Effector CD8-positive, alpha-beta T cell (primary cell): ENCODE measurements at places on chromosomes 2 and 18.
A peak's percentile ranks its signal among the peaks of the same experiment; 100 is the strongest.

GRCh38 chr2:15853903-15854302 lies 86.4 kb upstream of the MYCN start:
- no peak for DNase-seq

GRCh38 chr2:217610401-217610814 lies 392.4 kb downstream of the TNS1 start:
- peak; percentile 19 for DNase-seq

DNA sequence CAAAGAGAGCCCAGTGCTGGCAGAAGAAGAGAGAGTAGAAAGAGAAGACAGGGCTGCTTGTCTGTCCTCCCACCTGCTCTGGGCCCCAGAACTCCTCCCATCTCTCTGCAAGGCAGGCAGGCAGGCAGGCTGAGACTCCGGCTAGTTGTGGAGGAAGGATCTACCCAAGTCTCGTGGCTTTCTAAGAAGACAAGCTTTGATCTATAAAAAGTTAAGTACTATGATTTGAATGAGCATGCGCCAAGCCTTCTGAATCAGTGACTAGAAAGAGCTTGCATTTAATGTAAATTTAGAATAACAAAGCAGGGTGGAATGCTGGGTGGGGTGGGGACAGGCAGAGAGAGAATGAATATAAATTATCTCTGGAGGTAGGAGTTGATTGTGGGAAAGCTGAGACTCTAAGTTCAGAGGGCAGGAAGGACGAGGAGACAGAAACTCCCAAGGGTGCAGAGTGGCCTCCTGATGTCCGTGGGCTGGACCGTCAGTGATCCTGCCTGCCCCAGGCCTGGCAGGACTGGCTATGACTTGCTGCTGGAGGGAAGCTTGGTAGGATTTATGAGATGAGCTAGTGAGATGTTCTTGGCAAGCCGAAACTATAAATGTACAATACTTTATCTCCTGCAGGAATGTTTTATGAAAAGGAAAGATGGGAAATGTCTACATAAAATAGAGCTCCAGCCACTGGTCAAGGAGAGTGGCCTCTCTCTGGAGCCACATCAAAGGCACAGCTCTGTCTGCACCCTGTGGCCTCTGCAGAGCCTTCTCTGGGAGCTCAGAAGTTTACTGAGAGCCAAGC lies 447.5 kb downstream of the TNS1 start:
- DNase-seq = no peak

- DNase-seq = no peak
Measured at GRCh38 chr18:32354518-32354917, 116.2 kb downstream of the GAREM1 start.

- DNase-seq = peak; percentile 96
Measured at GRCh38 chr2:231706731-231707624, 1.3 kb upstream of the PTMA start.

GRCh38 chr2:196384729-196385128 lies 213.4 kb upstream of the STK17B start:
- DNase-seq = no peak
